ENCODE measurements at places on chromosomes 2 and 18. TPM values are rescaled to one million over a fixed set of nuclear protein-coding genes. Genes with fewer than 3 reads are reported as not detected.

Gene NOSTRIN
- total RNA-seq = not detected

Gene SULT1C4
- total RNA-seq = not detected

Gene DPYSL5
- 0.07 TPM for total RNA-seq

Gene QPCT
- total RNA-seq = 0.51 TPM

DNA sequence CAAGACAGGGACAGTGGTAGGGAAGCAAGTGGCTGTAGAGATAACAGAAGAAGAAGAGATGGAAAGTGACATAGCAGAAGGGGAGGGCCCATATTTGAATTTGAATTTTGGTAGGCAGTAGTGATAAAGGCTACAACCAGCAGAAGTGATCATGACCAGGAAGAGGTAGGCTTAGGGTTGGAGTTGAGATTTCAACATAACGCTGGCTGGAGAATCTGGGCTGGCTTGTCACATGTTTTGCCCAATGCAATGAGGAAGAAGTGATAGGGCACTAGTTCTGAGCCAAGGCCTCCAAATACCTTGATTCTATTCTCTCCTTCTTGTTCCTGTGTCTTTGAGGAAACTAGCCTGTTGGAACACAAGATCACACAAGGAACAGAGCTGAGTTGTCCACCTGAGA, 69.4 kb downstream of the SCG2 start:
- no peak for DNase-seq

GRCh38 chr2:225766431-225766830, 366.9 kb downstream of the NYAP2 start:
- no peak for DNase-seq

DNA sequence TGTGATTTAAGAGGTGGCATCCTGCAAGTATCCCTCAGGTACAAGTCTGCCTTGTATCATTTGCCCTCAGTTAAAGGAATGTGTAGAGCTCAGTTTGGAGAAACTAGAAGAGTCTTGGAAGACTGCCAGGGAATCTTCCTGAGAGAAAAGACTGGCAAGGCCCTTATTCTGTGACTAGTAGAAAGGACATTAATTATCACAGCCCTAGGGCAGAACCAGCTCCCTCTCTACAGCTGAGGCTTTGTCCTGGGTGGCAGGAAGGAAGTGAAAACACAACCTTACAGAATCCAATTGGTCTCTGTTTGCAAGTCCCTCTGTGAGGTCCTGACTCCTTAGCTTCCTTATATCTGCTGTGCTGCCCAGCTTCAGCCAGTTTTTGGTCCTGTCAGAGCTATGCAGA, 385.9 kb upstream of the CYRIA start:
- DNase-seq = no peak

GRCh38 chr2:232088771-232089170, 127.3 kb downstream of the DIS3L2 start:
- DNase-seq = no peak

- DNase-seq = no peak
Observed at GRCh38 chr2:218280260-218280870, 10.0 kb downstream of the PNKD start.

GRCh38 chr2:27689424-27689823, 25.7 kb downstream of the SLC4A1AP start:
- DNase-seq = no peak

DNA sequence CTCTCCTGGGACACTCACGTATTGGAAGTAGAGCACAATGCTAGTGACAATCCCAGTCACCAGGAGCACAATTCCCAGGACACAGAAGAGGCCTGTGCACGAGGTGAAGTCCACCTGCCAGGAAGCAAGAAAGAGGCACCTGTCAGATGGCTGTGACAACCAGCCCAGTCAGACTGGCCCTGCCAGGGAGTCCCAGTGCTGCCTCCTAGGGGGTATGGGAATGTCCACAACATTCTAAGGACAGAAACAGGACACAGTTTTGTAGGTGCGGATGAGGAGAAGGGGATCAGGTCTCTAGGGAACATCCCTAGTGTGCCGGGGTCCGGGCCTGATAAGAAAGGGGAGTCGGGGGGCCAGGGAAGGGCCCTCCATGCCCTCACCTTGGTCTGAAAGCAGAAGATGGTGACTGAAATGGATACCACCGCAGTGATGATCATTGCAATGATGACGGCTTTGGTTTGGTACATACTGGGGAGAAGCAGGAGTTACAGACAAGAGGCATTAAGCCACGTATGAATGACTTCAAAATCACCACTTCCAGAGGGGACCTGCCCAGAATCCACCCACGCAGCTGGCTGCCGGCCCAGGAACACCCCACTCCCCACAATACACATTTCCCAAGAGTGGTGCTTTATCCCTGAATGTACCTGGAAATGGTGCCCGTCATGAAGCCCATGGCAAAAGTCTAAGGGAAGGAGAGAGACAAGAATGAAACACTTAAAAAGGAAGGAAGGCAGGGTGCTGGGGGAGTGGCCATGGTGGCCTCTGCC, 6.9 kb downstream of the PNKD start:
- no peak for DNase-seq

- DNase-seq = no peak
Observed at GRCh38 chr18:3248062-3248657, 559 bp downstream of the MYL12A start.
